ENCODE measurements at places on chromosomes 13 and 19. TPM values are rescaled to one million over a fixed set of nuclear protein-coding genes. Genes with fewer than 3 reads are reported as not detected.

SHISA2 gene
- total RNA-seq = 9.4 TPM

FGF9 gene
- total RNA-seq = 0.47 TPM

DNA sequence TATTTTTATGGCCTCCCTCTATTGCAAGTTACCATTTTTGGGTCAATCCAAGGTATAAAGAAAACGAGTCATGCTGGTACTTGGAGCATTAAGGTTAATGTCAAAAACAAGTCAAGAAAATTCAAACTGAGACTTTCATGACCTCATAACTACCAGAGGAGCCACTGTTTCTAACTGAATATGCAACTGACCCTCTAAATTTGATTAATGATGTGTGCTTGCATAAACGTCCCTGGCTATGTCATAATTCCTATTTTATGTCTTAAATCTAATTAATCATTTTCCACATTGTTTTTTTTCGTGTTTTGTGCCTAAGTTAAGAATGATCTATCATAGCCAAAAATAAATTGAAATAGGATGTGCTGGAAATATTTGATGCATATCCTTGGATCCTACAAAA lies 396.7 kb upstream of the GPC6 start:
- no peak for DNase-seq

GRCh38 chr19:3433313-3433712 lies 47.0 kb downstream of the SMIM24 start:
- DNase-seq = no peak

DNA sequence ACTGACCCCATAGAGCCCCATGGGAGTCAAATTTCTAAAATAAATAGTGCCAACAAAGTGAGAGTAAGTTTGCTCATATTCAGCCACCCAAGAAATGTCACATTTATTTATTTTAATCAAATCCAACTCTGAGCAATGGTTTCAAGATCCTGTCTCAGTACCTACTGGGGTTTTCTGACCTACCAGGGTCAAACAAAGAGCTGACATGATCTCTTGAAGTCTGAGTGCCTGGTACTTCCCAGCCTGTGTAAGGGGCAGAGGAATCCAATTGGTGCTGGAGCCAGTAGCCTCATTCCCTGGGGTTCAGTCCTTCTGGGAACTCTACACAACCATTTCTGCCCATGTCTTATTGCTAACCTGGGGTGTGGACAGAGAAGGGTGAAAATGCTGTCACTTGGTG lies 104.6 kb upstream of the SERP2 start:
- no peak for DNase-seq

All from activated T-helper 1 cell treated with anti-CD3 and anti-CD28 coated beads, Interleukin-12 subunit alpha, Interleukin-12 subunit beta, Interleukin-2, Interleukin-4 antibody, amounts not matched to agents 30 ng/mL and 10 ng/mL and 1 ng/mL, durations not matched to agents 14 hours and 24 hours and 36 hours (primary cell).